ENCODE measurements at places on chromosomes 6 and 20.

- no peak for DNase-seq
These were observed 69.9 kb upstream of the BTBD3 start for GRCh38 chr20:11847827-11848226.

- peak; percentile 18 for DNase-seq
These were observed 73.3 kb downstream of the OTOR start for GRCh38 chr20:16821211-16822089.

GRCh38 chr6:21931641-21932335 lies 338.2 kb downstream of the SOX4 start:
- DNase-seq: no peak

GRCh38 chr6:7401075-7401474 lies 11.5 kb downstream of the RIOK1 start:
- no peak for DNase-seq

- no peak for DNase-seq
These were observed 6.8 kb downstream of the NRN1 start for GRCh38 chr6:5999688-6000608.

DNA sequence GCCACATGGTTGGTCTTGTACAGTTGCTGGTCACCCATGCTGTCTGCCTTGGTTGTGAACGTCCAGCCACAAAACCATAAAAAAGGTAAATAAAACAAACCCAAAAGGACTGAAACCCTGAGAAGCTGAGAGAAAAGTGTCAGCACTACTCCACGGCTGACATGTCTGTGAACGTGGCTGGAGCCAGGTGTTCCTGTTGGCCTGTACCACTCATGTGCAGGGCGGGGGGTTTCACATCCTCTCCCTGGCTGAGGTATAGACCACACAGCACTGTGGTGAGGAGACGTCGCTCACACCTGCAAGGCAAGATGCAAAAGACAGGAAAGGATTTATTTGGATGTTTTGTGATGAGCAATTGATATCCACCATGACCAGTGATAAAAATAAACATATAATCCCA lies 51.9 kb upstream of the MRPS10 start:
- DNase-seq: peak; percentile 37

GRCh38 chr20:9330151-9330550 lies 184.2 kb upstream of the LAMP5 start:
- no peak for DNase-seq

GRCh38 chr6:56259234-56260077 lies 12.1 kb upstream of the COL21A1 start:
- DNase-seq: no peak

- no peak for DNase-seq
These were observed 18.6 kb downstream of the SLC2A4RG start for GRCh38 chr20:63758152-63758551.

DNA sequence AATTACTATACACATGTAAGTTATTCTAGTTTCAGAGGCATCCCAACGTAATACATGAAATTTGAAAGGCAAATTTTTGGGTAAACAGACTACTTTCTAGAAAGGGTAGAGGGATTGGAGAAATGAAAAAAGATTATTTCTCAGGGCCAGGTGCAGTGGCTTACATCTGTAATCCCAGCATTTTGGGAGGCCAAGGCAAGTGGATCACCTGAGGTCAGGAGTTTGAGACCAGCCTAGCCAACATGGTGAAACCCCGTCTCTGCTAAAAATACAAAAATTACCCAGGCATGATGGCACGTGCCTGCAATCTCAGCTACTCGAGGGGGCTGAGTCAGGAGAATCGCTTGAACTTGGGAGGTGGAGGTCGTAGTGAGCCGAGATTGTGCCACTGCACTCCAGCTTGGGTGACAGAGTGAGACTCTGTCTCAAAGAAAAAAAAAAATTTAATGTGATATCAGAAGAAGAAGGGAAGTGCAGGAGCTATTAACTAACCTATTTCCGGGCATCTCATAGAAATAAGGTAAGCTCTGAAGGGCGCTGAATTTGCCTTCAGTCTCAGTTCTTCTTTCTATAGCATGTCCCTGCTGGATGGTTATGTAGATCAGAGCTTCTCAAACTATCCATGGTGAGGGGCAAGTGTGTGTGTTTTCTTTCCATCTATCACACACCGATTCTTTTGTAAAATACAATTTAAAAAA lies 100.3 kb upstream of the MTHFD1L start:
- DNase-seq: no peak

DNA sequence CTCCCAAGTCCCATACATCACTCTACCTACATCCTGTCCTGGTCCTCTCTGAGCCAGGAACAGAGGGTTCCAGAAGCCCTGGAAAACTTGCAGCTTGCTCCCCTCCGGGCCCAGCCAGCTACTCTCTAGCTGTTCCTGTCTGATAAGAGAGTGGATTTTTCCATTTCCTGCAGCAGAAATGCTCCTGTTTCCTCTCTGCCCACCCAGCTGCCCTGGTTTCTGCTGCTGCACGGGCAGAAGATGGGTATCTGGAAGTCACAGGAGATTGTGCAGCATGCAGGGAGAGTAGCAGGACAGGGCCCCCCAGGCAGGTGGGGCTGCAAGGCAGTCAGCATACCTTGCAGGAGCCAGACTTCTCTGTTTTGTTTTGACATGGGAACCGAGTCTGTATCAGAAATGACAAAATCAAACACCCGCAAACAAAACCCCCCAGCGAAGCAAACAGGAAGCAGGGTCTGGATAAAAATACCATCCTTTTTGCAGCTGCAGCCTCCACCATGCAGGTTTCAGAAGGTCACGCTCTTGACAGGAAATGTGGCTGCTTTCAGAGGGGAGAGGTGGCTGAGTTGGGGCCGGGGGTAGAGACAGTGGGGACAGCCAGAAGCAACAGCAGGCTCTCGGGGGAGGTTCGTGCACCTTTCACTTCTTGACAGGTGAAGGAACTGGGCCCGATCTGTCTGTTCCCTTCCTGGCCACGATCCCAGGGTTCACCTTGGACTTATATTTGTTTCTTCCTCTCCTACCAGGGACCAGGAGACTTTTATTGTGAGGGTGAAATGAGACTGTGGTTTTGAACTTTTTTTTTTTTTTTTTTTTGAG lies 50.8 kb upstream of the FAM83D start:
- peak; percentile 60 for DNase-seq

DNA sequence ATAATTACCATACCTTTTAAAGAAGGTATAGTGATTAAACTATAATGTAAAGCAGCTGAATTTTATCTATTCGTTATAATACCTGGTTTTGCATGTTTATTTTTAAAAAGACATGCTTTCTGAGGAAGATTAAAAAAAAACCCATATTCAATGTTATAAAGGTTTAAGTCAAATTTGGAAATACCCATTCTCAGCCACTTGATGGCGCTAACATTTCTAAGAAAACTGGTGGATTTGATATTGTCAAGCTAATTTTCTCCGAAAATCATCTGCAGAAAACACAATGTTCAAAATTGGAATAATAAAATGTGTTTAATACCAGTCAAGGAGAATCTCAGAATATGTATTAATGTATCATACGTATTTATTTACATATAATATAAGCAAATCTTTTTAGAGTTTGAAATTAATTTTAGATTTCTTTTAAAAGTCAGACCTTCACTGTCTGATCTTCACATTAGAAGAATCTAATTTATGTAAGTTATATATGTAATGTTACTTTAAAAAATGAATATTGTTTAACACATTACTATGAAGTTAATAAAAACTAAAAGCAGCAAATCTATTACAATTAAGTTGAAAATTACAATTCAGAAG lies 35.0 kb downstream of the SHPRH start:
- no peak for DNase-seq

- DNase-seq: no peak
These were observed 35.7 kb downstream of the IGF2R start for GRCh38 chr6:160004419-160005175.

Data from stimulated activated naive CD8-positive, alpha-beta T cell treated with anti-CD3 and anti-CD28 coated beads, Interleukin-15, amount 100 ng/mL, for 72 hours (primary cell).